Immature natural killer cell (primary cell): ENCODE measurements at places on chromosomes 7 and 10. TPM values are rescaled to one million over a fixed set of nuclear protein-coding genes. Genes with fewer than 3 reads are reported as not detected.

GRCh38 chr10:96996275-96996965 lies 164.3 kb downstream of the LCOR start:
- DNase-seq = no peak

GRCh38 chr10:86356296-86356695 lies 10.3 kb downstream of the GRID1 start:
- DNase-seq = no peak

GRCh38 chr10:1532636-1533035 lies 204.7 kb downstream of the ADARB2 start:
- no peak for DNase-seq

DNA sequence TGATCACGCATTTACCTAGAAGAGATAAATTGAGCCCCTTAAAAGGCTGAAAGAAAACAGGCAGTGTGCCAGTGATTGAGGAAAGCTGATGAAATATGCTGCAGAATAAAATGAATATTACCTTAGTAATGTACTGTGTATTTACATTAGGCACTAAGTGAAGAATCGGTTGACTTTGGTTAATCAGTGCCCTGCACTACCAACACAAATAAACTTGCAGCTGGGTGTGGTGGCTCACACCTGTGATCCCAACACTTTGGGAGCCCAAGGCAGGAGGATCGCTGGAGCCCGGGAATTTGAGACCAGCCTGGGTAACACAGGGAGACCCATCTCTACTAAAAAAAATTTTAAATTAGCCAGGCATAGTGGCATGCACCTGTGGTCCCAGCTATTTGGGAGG lies 148.3 kb upstream of the TCF7L2 start:
- DNase-seq = no peak

- no peak for DNase-seq
Measured at GRCh38 chr7:129786825-129787563, 165.8 kb downstream of the UBE2H start.

DNA sequence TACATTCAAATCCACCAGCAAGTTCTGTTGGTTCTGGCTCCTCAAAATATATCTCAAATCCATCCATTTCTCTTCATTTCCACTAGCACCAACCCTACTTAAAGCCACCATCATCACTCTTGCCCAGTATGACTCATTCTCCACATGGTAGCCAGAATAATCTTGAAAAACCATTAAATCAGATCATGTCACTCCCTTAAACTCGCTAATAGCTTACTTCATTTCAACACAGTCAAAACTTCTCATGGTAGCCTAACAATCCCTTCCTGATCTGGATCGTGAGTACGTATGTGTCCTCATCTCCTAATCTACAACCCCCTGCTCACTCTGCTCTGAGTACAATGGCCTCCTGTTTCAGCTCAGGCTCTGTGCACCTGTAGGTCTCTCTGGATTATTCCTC lies 8.7 kb downstream of the EPC1 start:
- DNase-seq = no peak

DNA sequence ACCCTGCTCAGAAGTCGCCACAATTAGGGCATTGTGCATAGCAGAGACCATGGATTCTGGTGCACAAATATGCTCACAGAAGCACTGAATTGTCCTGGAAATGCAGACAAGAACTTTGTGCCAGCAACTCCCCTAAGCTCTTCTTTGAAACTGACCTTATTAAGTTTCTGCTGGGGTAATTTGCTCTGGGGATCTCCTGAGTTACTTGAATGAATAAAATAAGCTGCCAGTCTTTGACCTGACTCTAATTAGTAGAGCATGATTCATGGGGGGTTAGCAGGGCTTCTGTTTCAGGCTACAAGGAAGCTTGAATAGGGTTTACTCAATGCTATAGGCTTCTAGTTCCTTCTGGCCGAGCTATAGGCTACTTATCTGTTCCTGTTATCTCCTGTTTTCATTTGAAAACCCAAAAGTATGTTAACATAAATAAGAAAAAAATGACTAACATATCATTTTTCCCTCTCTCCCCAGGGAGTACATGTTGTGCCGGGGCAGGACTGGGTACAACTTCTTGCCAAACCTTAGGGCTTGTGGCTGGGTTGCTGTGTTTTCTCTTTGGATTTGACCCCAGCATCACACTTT lies 169.0 kb upstream of the TMEM229A start:
- DNase-seq = no peak

DNA sequence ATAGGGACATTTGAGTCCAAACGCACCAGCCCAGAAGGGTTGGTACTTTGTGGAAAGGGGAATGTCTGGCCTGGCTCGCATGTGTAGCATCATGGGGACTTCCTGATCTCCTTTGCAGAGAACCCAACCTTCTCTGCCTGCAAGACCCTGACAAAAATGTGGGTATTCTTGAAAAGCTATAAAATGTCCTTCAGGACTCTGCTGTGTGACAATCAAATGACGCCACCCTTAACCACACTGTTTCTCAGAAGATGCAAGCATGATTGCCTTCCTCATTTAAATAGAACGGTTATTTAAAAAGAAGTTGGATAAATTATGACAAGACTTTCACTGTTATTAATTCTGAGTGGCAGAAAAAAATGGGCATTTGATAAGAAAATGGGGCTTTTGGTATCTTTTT lies 15.1 kb upstream of the GPR15LG start:
- no peak for DNase-seq

DNA sequence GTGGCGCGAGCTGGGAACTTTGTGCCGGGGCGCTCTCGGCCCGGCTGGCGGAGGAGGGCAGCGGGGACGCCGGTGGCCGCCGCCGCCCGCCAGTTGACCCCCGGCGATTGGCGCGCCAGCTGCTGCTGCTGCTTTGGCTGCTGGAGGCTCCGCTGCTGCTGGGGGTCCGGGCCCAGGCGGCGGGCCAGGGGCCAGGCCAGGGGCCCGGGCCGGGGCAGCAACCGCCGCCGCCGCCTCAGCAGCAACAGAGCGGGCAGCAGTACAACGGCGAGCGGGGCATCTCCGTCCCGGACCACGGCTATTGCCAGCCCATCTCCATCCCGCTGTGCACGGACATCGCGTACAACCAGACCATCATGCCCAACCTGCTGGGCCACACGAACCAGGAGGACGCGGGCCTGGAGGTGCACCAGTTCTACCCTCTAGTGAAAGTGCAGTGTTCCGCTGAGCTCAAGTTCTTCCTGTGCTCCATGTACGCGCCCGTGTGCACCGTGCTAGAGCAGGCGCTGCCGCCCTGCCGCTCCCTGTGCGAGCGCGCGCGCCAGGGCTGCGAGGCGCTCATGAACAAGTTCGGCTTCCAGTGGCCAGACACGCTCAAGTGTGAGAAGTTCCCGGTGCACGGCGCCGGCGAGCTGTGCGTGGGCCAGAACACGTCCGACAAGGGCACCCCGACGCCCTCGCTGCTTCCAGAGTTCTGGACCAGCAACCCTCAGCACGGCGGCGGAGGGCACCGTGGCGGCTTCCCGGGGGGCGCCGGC lies 870 bp downstream of the FZD1 start:
- DNase-seq = no peak

DNA sequence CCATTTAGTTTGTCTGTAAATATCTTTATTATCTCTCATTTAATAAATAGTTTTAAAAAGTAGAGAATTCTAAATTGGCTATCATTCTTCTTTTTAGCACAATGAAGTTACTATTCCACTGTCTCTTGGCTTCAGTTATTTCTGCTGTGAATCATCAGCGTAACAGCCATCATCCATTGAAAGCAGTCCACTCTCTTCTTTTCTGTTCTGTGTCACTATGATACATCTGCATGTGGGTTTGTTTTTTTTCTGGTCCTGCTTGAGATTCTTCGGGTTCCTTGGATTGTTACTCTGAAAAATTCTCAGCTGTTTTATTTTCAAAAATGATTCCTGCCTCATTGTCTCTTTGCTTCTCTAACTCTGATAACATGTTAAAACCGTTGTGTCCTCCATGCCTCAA lies 52.5 kb downstream of the CSGALNACT2 start:
- no peak for DNase-seq

GRCh38 chr10:116312548-116312947 lies 11.7 kb upstream of the CCDC172 start:
- no peak for DNase-seq

DNA sequence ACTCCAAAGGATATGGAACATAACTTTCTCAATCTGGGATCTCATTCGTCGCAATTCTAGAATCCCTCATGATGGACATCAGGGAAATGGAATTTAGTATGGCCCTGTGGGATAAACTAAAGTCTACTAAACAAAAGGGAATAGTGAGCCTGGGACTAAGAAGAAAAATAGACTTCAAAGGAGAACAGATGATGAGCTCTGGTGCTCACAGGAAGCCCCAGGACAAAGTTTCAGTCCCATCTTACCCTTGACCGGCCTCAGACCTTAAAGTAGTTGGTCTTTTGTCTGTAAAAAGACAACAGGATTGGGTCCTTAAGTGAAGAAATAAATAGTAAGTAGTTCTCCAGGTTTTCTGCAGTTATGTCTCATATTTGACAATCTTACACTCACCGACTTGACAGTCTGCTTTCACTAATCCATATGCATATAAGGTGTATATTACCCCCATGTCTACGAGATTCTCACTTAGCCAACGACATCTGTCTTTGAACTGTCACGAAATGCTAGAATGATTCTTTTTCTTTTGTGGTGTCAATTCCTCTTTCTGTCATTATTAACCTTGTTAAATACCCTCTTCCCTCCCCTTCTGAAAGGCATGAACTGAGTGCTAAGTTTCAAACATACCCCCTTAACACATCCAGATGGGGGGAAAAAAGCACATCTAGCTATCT lies 10.9 kb upstream of the IKZF1 start:
- DNase-seq = no peak

GRCh38 chr7:47266799-47267198 lies 315.1 kb downstream of the TNS3 start:
- DNase-seq = no peak

DNA sequence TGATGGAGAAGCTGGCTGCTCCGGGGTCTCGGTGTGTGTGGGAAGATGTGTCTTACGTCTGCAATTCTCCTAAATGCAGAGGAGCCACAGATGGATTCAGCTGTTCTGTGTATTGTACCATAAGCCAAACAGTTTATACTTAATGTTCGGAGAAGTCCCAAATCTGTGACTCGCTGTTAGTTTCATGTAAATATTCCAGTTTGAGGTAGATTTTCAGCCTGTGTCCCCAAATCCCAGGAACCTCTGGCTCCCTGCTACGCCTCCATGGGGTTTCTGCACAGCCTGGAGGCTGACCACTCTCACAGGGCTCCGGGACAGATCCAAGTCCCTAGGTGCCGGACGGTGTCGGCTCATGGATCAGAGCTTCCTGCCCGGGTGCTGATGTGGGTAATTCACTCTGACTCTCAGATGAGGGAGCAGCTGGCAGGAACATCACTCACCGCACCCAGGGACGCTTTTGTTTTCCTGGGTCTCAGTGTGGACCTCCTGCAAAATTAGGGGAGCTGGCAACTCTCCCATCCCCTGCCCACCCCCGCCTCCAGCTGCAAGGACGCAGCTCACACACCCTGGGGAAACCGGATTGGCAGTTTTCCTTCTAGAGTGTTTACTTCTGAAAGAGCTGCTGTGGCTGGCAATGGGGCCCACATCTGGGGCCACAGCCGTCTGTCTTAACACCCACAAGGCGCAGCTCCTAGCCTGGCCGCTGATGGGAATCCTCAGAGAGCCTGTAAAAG lies 421.1 kb upstream of the FOXK1 start:
- DNase-seq = no peak

DNA sequence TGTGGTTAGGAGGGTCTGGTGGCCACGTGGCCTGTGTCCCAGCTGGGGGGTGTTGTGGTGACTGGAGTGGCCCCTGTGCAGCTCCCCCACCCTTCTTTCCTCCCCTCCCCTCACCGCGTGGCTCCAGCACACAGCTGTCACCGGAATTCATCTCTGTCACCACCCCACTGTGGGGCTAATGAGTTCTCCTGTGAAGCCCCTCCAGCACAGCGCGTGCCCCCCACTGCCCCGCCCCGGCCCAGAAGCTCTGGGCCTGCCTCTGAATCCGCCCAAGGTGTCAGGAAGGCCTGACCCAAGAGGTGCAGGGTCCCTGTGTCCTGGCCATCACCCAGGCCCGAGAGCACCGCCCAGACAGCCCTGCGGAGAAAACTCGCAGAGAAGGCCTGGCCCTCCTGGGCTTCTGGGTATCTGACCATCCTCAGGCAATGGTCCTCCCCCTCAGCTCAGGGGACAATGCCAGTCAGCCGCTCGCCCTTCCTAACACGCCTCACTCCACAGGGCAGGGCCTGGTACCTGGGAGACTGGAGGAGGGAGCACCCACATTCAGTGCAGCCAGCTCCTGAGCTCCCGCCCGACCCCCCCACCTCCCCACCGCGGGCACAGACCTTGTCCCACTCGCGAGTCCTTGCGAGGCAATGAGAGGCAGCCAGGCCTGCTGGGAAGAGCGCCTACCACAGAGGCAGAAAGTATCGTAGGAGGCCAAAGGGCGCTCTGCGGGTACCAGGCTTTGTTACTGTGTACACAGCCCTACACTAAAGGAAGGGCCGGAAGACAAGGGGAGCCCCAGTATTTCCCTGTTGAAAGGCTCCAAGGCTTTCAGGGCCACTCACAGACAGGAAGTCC lies 38.2 kb downstream of the GBX1 start:
- no peak for DNase-seq

GRCh38 chr10:70615784-70616522 lies 13.4 kb upstream of the PRF1 start:
- no peak for DNase-seq

DNA sequence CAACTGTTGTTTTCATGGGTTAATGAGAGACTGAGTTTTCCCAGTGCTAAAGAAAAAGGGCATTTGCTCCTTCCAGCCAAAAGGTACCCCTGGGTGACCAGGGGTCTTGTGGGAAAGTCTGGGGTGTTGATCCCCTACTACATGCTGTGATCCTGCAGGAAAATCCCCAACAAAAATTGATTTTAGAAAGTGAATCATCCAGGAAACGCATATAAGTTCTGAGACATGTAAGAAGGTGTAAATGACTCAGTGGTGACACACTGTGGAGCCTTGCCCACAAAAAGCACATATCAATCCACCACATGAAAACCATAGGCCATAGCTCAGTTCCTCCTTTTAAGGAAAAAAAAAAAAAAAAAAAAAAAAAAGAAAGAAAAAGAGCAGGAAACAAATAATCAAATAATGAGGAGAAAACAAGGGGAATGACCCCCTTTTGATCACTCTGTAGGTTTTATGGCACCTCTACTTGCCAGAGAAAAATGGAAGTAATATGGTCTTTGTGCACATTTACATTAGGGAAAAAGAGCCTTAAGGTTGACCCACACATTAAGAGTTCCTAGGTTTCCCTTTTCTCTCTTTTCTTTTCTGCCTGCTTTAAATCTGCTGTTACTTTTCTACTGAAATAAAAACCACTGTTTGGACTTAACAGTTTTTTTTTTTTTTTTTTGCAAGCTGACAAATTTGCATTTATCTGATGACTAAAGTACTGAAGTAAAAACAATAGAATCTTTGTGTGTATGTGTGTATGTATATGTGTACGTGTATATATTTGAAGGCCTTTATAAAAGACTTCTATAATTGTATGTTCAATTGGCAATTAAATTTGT lies 386.0 kb downstream of the KIF20B start:
- DNase-seq = no peak

- DNase-seq = no peak
Measured at GRCh38 chr7:140134039-140134438, 42.7 kb downstream of the KDM7A start.

NKX2-3 gene
- polyA plus RNA-seq = not detected

HOXA10 gene
- polyA plus RNA-seq = 17.3 TPM

CLEC2L gene
- polyA plus RNA-seq = 0.19 TPM

CPN1 gene
- polyA plus RNA-seq = not detected

ABCB1 gene
- polyA plus RNA-seq = 56.0 TPM
